ENCODE measurements at places on chromosomes 12 and 14.

GRCh38 chr14:99363051-99363450, 91.1 kb upstream of the BCL11B start:
- DNase-seq, result no peak

DNA sequence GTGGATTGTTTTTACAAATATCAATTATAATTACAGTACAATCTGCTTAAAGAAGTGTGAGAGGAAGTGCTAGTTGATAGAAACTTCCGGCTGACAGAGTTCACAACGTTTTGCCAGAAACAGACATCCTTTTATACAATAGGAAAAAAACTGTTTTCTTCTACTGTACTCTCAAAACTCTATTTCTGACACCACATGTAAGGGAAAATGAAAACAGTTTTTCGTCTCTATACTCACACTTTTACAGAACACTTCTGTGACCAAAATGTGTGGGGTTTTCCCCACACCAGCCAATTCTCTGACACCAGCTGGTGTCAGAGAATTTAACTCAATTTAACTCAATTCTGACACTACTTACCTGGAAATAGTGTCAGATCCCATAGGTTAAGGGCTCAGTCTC, 24.2 kb upstream of the HIF1A start:
- DNase-seq, result no peak

DNA sequence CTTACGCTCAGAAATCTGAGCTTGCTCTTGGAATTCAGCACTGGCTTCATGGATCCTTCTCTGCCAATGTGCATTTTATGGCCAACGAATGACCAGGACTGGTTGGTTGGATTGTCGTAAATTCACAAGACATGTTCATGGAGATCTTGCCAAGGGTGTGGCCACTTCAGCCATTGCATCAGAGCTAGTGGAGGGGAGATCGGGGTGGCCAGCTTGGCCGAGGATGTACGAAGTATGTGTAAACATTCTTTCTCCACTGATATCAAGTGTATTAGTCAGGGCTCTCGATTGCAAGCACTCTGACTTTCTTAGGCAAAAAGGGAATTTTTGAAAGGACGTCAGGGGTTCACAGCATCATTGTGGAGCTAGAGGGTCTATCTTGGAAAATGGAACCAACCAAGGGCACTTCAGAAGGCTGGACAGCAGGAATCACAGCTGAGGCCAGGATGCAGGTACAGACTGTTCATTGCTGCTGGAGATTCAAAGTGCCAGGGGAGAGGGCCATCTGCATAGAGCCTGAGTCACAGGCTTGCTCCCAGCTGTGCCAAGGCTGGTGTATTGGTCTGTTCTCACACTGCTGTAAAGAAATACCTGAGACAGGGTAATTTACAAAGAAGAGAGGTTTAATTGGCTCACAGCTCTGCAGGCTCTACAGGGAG, 32.9 kb upstream of the ADGRD1 start:
- DNase-seq, result no peak

DNA sequence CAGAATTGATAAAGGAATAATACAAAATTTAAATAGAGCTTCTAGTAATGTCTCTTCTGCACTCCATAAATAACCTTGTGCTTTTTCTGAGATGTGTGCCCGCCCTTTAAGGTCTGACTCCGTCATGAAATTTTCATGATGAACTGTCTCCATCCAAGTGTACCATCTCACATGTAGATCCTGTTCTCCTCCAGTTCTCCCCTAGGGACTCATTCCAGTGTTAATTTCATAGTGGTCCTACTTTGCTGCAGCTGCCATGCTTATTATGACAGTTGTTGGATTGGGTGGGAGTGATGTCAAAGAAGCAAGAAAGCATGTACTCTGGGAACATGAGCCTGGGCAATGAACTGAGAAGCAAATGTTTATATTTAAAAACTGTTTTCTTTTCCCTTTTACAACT, 442.5 kb upstream of the PDE3A start:
- no peak for DNase-seq

DNA sequence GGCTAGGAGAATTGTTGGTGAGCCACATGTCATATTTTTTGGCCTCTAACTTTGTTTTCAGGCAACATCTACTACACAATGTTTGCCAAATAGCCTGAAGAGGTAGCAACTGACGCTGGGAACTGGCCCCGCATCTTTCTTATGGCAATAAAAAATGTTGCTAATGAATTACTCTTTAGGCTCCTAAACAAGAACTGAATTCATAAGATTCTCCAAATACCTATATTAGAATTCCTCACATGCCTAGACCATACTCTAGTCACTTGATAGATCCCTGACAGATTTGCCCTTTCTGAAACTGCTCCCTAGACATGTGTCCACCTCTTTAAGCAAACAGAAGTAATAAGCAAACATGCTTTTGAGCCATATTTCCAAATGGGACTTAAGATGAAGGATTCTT, 209.0 kb upstream of the ATXN7L3B start:
- no peak for DNase-seq

GRCh38 chr14:32428875-32429274, 99.8 kb downstream of the AKAP6 start:
- DNase-seq, result no peak

DNA sequence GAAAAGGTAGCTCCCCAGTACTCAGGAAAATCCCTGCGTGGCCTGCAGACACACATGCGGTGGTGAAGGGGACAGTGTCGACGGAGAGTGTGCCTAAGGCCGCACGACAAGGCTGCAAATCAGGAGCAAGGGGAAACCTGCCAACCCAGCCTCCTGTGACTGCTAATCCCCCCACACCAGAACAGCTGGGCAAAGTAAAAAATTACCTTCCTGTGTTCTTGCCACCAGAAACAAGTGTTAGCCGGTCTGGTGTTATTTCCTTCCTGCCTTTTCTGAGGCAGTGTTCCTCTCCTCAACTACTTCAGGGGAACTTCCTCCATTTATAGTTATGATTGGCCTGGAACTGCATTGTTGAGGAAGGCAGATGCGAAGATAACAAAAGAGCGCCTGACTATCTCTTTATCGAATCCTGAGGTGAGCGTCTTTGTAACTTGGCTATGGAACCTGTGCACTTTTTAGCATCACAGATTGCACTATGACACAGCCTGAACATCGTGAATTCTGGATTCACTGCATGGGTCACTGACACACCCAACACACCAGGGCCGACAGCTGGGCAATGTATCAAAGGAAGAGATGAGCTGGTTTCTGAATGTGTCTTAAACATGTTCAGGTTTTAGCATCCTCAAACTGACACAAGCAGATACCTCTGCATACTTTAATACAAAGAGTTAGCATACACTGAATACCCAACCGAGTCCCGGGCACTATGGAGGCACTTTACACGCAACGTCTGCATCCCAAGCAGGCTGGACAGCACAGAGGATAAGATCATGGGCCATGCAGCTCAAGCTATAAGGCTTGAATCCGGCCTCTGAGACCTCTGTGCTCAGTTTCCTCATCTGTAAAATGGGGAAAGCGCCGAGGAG, 28.9 kb downstream of the SLC15A4 start:
- DNase-seq, result no peak

- DNase-seq, result no peak
Measured at GRCh38 chr12:53735-54730, 12.5 kb upstream of the IQSEC3 start.

GRCh38 chr12:8916154-8916553, 1.8 kb downstream of the PHC1 start:
- no peak for DNase-seq

- DNase-seq, result no peak
Measured at GRCh38 chr14:59376686-59377085, 88.5 kb downstream of the GPR135 start.

DNA sequence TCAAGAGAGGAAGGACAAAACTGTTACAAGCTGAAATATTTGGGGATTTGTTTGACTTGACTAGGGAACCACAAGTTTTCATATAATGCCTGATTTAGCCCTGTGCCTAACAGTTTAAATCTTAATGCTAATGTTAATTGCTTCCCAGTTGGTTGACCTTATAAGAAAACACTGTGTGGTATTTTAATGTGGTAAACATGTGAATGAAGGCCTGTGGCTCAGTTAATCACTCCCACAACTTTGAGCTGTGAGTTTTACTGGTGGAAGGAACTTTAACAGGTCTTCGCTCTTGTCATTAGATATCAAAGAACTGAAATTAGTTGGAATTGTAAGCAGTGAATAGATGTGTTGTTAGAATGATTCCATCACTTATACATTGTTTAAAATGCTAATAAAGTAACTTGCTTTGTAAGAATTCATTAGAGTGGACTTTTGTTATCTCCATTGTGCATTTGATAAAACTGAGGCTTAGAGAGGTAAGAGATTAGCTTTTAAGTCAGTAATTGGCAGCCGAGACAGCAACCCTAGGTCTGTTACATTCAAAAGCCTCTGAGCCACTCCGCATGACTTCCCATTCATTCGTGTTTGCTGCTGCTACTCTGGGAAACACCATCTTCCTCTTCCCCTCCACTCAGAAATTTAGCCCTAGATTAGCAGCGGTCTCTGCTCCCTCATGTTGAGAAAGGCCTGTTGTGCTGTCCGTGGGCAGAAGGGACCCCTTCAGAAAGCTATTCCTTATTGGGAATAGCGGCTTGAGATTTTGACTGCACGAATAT, 1.0 kb upstream of the TBK1 start:
- no peak for DNase-seq

- DNase-seq, result no peak
Measured at GRCh38 chr12:84079626-84080025, 833.0 kb downstream of the SLC6A15 start.

GRCh38 chr12:88202500-88202899, 60.4 kb downstream of the TMTC3 start:
- DNase-seq, result no peak

- DNase-seq, result no peak
Measured at GRCh38 chr14:52954346-52955214, 3.7 kb upstream of the FERMT2 start.

DNA sequence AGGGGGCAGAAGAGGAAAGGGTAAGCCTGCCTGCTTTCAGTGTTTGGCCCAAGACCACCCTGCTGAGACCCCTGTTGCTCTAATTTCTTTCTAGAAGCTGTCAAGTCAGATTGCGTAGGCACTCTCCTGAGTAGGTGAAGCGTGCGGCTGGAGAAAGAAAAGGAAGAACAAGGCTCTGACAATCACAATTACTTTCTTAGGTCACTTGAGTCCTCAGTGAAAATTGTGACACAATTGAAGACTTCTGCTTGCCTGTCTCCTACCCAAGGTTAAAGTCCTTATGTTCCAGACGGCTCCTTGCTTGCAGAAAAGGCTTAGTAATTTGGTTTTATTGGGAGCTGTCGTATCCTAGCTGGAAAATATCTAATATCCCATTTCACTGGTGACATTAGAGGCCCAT, 721 bp upstream of the CTSG start:
- DNase-seq, result no peak

DNA sequence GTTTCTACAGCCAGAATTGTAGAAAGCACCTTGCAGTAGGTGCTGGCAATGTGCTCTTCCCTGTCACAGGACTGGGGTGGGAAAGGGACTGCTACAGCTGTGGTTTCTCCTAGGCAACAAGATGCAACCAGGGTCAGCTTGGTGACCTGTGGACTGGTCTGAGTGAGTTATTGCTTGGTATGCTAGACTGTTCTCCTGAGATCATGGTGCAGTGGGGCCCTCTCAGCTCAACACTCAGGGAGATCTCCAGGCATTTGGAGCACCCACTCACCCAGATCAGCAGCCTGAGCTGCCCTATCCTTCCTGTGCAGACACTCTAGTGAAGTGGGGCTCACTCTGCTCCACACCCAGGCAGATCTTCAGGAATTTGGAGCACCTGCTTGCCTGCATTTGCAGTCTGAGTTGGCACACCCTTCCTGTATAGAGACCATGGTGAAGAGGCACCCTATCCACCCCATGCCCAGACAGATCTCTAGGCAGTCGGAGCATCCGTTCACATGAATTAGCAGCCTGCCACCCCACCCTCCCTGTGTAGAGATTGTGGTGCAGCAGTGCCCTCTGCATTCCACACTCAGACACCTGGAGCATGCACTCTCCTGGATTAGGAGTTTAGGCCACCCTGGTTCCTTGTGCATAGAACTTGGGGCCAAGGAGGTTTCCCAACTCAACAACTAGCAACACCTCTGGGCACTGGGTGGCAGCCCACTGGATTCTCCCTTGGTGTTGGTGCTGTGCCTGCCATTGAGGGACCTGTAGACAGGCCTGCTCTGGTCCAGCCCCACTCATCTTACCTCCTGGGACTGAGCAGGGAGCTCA, 3.8 kb upstream of the FAM186B start:
- DNase-seq, result no peak

DNA sequence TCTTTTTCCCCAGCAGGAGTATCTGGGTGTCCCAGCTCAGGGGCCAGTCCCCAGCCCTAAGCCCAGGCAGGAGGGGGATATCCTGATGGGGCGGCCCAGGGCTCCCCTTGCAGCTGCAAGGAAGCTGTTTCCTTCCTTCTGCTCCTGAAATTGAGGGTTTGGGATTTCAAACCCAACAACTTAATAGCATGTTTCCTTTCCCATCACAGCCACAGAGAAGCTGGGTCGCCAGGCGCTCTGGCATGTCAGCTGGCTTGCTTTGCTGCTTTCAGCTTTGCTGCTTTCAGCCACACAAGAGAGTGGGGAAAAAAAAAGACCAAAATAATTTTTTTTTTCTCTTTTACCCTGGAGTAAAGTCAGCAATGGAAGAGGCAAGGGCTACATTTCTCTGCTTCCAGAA, 30.0 kb downstream of the HVCN1 start:
- DNase-seq, result no peak

GRCh38 chr12:24913130-24913529, 35.8 kb downstream of the BCAT1 start:
- DNase-seq, result no peak

DNA sequence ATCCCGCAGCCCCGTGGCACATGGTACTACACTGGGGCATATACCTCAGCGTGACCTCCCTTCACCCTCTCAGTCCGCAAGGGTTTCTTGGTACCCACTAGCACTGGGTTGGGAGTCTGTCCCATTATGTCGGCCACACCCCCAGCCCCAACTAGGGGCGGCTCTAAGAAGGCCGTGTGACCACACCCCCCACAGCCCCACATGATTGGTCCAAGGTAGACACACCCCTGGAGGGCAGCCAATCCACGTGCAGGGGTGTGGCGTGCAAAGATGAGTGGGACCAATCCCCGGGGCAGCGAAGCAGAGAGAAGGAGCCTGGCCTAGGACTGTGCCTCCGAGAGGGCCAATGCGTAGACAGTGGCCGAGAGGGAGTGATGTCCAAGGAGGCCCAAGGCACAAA, 34.6 kb upstream of the BEGAIN start:
- DNase-seq, result no peak

DNA sequence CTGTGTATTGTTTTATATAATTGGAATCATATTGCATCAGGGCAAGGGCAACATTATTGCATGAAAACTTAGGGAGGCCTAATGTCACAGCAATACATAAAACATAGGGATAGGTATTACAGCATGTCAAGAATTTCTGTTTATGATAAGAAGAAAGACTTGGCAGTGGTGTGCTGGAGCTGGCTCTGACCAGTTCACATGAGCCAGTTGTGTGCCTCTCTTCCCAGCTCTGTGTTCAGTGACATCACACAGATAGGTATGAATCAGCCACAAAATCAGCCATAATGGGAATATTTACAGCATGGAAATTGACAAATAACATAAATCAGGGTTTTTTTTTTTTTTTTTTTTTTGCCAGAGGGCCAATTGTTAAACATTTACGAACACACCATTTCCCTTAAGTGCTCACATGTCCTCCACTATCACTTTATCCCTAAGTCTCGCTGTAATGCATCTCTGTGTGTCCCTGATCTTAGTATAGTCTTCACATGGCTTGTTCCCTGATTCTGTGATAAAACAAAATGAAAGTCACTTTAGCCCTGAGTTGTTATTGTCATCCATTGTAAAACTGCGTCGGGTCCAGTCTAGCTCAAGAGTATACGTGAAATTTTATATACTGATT, 31.9 kb upstream of the ACSM4 start:
- no peak for DNase-seq
